ENCODE measurements at places on chromosomes 1 and 21.
A peak's percentile ranks its signal among the peaks of the same experiment; 100 is the strongest.

DNA sequence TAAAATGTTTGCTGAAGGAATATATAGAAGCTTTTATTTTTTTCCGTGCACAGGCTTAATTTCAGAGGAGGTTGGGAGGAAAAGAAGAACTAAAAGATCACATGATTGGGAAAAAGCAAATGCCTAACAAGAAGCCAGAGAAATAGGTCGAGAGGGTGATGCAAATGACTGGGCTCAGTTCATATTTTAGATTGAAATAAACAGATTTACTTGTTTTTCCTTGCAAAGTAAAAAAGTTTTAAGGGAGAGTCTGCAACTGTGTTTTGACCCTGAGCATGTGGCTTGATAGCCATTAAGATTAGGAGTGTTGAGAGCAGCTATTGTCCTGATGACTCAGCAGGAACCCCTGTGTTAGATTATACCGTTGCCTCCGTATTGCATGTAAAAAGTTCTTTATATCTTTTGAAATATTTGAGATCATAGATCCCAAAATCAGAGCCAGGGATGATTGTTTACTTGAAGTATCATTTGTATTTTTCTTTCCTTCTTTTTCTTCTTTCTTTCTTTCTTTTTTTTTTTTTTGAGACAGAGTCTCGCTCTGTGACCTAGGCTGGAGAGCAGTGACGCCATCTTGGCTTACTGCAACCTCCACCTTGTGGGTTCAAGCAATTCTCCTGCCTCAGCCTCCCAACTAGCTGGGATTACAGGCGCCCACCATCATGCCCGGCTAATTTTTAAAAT is 20.2 kb downstream of the CLIC4 start:
- no peak for DNase-seq

GRCh38 chr1:26768755-26769154 is 19.0 kb upstream of the PIGV start:
- DNase-seq, result no peak

DNA sequence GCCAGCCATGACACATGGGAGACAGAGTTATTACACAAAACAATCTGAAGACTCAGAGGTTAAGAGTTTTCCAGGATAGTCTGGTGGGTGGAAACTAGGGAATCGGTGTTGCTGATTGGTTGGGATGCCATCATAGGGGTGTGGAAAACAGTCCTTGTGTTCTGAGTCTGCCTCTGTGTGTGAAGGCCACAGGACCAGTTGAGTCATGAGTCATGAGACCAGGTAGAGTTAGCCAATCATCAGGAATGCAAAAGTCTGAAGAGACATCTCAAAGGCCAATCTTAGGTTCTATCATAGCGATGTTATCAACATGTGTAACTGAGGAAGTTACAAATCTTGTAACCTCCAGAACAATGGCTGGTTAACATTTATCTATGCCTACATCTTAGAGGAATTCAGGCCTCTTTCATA is 49.7 kb upstream of the NEK7 start:
- no peak for DNase-seq

GRCh38 chr1:89908672-89909436 is 86.1 kb upstream of the ZNF326 start:
- no peak for DNase-seq

GRCh38 chr1:157984469-157984868 is 9.0 kb upstream of the KIRREL1 start:
- DNase-seq, result no peak

- DNase-seq, result no peak
These were observed 365.9 kb downstream of the COL11A1 start for GRCh38 chr1:102742426-102742825.

DNA sequence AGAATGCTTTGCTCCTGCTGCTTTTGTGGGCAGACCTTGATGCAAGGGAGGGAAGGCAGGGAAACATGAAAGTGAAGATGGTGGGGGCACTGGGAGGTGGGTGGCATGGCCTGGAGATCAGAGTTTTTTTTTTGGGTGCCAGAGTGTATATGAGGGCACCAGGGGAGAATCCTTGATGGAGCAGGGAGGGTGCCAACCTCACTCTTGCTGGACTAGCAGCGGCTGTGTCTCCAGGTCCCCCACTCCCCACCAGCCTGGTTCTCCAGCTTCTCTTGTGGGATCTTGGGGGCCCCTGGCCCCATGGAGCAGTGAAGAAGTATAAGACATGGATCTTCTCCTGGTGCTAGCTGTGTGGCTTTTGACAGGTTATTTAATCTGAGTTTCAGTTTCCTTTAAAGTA is 13.5 kb upstream of the PRELP start:
- no peak for DNase-seq

DNA sequence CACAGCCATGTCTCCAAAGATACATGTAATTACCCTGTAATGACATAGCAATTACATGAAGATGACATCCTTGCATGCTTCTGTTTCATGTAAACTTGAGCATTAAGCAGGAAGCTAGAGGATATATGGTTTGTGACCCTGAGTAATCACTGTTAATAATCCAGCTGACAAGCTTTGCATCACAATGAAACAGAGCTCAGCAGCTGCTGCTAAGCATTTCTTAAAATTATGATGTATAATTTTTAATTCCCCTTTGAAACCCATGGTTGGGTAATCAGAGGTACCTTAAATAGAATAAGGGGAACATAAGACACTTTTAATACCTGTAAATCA is 293.5 kb downstream of the NTNG1 start:
- DNase-seq, result no peak

DNA sequence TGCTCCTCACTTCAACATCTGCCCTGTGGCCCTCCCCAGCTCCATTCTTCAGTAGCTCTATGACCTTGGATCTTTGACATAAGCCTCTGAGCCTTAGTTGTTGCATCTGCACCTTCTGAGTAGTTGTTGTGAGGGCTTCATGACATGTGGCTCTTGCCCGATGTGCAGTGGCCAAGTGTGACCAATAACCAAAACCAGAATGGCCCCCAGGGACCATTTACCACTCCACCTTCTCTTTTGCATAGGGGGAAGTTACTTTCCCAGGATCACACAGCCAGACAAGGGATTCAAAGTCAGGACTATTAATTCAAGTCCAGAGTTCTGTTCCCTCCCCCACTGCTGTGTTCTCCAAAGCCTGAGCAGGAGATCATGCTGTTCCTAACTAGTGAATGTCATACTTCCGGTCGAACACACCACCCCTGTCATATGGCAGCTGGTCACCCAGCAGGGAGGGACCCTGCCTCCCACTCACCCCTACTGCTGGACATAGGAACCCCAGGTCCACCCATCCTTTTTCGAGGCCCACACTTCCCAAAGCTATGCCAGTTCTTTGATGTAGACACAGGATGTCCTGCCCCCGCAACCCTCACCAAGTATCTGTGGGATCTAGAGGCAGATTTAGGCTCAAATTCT is 4.0 kb downstream of the FGR start:
- no peak for DNase-seq

DNA sequence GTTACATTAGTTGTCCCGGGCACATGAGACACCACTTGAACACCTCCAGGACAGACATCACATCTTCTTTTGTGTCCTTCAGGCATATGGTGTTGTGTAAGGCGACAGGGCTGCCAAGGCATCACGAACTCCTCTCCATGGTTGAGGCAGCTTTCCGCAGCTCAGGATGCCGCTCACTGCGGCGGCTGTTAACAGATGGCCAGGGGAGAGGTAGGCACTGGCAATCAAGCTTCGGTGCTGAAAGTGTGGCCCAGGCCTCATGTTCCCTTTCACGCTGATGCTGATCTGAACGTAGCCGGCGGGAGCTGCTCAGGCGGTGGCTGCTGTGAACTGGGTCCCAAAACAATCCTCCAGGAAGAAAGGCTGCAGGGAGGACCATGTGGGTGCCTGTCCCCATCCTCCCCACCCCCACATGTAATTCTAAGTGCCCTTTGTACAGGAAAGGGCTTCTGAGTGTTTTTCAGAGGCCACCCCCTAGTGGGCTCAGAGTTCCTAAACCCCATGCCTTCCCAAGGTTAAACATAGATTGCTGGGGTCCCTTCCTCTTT is 287.1 kb upstream of the AJAP1 start:
- no peak for DNase-seq

GRCh38 chr1:175893192-175893591 is 149.8 kb upstream of the TNR start:
- DNase-seq, result no peak

GRCh38 chr1:67144696-67145095 is 9.9 kb upstream of the C1orf141 start:
- peak; percentile 12 for DNase-seq

GRCh38 chr1:7644086-7644485 is 127.0 kb upstream of the VAMP3 start:
- DNase-seq, result no peak

- no peak for DNase-seq
These were observed 19.2 kb upstream of the DEPDC1 start for GRCh38 chr1:68516066-68516465.

GRCh38 chr1:94063379-94063778 is 57.6 kb downstream of the ABCA4 start:
- no peak for DNase-seq

- DNase-seq, result no peak
These were observed 21.2 kb upstream of the TTLL7 start for GRCh38 chr1:84020151-84020550.

All from CD4-positive, alpha-beta T cell treated with Interleukin-4 for 1 hour (primary cell).